ENCODE measurements at places on chromosomes 5 and 9.

- no peak for DNase-seq
Observed at GRCh38 chr5:163458778-163459385, 1.0 kb downstream of the NUDCD2 start.

GRCh38 chr9:129962889-129963703 is 79.9 kb downstream of the FNBP1 start:
- DNase-seq, result peak; percentile 34

- DNase-seq, result no peak
Observed at GRCh38 chr5:16600397-16600796, 16.4 kb downstream of the RETREG1 start.

GRCh38 chr9:123957168-123957721 is 27.3 kb upstream of the DENND1A start:
- DNase-seq, result no peak

DNA sequence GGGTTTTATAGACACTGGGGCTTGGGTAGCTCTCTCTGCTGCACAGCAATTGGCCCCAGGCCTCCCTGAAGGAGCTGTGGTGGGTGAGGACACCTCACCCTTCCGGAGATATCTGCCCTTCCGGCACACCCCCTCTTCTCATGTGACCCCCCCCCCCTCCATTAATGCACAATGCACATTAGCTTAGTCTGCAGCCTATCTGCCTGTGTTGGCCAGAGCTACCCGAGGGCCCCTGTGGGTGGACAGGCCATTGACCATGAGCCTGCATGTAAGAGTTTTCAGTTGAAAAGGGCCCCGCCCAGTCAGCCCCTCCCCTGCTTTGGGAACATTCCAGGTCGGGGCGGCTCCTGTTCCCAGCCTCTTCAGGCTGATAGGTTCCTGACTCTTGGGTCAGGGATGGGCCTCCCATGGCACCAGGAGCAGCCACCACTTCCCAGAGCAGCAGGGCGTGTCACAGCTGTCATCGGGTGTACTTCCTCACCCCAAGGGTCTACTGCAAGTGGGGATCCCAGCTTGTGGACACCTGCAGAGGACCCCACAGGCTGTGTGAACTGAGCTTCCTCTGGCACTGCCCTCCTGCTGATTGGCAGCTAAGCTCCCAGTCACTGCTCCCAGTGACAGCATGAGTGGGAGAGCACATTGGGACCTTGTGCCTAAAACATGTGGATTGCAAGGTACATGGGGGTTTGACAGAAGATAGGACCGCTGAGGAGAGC is 17.8 kb downstream of the PHF2 start:
- DNase-seq, result no peak

GRCh38 chr5:148805326-148806290 is 20.8 kb upstream of the ADRB2 start:
- DNase-seq, result no peak

- DNase-seq, result no peak
Observed at GRCh38 chr5:60453186-60453976, 246.6 kb downstream of the DEPDC1B start.

- DNase-seq, result no peak
Observed at GRCh38 chr9:83554278-83554677, 16.1 kb upstream of the FRMD3 start.

DNA sequence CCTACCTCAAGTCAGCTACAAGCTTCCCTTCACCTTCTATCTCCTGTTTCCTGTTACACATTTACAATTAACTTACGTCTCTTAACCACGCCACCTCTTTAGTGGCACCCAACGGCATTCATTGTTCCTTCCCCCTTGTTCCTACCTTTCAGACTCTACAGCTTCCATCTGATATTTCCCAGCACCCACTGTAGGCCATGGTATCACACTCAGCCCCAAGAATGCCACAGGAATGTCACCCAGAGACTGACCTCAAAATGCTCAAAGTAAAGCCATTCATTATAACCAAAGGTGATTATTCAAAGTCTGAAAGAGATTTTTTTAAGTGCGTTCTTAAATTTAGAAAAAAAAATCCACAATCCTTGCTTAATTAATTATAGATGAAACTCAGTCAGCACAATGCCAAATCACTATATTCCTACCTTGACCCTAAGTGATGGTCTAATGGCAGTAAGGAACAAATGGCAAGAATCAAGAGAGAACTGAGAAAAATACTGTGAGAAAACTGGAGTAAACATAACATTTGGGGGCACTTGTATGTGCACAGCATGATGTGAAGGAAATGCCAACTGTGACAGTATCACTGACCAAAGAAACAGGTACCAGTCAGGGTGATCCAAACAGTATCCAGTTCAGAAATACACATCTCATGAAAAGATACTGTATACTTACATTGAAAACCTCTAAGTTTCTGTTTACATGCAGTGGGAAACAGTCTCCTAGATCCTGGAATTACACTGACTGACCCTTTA is 52.1 kb downstream of the CTNND2 start:
- DNase-seq, result no peak

DNA sequence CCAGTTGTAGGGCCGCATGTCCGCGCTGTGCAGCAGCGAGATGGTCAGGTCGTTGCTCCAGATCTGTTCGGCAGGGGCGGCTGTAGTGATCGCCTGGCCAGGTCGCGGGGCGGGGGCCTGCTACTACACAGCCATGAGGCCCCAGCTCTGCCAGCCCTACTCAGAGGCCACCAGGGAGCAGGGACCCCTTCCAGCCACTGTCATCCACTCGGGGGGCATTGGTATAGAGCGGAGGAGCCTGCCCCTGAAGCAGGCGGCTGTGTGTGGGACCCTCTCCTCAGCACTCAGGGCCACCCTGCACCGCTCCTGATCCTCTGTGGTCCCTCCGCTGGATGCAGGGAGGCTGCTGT is 1.7 kb downstream of the FBXW5 start:
- no peak for DNase-seq
